ENCODE measurements at places on chromosomes 1 and 21. TPM values are rescaled to one million over a fixed set of nuclear protein-coding genes. Genes with fewer than 3 reads are reported as not detected.
A peak's percentile ranks its signal among the peaks of the same experiment; 100 is the strongest.

GRCh38 chr21:45894450-45894825, 87.1 kb upstream of the COL6A1 start:
- no peak for DNase-seq

GRCh38 chr1:216627252-216627651, 96.0 kb downstream of the ESRRG start:
- DNase-seq: no peak

DNA sequence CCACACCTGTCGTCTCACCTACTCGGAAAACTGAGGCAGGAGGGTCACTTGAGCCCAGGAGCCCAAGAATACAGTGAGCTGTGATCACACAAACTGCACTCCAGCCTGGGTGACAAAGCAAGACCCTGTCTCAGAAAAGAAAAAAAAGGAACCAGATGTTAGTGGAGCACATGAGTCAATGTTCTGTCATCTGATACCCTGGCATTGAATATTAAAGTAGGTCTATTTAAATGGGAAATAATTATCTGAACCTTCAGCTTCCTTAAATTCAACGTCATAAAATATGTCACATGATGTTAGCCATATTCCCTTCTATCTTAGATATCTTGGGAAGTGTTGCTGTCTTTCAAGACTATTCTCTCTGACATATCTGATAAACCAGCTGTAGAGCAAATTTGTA, 47.3 kb downstream of the NCAM2 start:
- no peak for DNase-seq

DNA sequence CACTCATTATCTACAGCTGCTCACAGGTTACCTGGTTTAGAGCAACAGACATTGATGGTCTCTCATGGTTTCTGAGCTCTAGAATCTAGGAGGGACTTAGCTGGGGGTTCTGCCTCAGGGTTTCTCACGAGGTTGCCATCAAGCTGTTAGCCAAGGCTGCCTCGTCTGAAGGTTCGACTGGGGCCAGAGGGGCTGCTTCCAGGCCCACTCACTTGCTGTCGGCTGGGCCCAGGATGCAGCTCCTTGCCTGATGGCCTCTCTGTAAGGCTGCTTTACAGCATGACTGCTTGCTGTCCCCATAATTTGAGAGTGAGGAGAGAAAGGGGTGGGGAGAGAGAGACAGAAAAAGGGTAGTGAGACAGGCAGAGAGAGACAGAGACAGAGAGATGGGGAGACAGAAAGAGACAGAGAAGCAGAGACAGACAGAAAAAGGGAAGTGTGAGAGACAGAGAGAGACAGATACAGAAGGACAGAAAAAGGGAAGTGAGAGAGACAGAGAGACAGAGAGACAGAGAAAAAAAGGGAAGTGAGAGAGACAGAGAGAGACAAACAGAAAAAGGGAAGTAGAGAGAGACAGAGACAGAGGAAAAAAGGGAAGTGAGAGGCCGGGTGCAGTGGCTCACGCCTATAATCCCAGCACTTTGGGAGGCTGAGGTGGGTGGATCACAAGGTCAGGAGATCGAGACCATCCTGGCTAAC, 106.8 kb upstream of the C1orf174 start:
- DNase-seq: no peak

DNA sequence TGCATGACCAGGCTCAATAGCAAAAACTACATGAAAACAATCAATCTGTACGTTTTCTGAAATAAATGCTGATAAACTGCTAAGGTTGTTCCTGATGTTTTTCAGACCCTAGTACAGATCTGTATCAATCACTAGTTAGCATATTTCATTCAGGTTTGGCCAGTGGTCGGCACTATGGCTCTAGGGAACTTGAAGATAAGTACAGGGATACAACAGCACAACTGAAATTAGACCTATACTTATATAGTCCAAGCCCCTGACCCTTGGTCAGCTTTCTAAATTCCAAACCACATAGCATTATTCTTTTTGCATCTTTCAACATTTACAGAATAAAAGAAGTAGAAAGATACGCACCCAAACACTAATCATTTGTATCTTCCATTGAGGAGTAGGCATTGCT, 142.7 kb downstream of the PLPPR4 start:
- DNase-seq: no peak

DNA sequence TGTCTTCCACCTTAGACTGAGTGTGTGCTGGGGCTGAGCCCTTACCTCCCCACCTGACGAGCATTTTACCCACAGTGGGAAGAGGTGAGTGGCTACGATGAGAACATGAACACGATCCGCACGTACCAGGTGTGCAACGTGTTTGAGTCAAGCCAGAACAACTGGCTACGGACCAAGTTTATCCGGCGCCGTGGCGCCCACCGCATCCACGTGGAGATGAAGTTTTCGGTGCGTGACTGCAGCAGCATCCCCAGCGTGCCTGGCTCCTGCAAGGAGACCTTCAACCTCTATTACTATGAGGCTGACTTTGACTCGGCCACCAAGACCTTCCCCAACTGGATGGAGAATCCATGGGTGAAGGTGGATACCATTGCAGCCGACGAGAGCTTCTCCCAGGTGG, 73.7 kb downstream of the EPHB2 start:
- no peak for DNase-seq

- no peak for DNase-seq
These were observed 124.2 kb upstream of the B3GALT2 start for GRCh38 chr1:193310564-193310963.

- no peak for DNase-seq
These were observed 6.0 kb upstream of the LINGO4 start for GRCh38 chr1:151811181-151811580.

DNA sequence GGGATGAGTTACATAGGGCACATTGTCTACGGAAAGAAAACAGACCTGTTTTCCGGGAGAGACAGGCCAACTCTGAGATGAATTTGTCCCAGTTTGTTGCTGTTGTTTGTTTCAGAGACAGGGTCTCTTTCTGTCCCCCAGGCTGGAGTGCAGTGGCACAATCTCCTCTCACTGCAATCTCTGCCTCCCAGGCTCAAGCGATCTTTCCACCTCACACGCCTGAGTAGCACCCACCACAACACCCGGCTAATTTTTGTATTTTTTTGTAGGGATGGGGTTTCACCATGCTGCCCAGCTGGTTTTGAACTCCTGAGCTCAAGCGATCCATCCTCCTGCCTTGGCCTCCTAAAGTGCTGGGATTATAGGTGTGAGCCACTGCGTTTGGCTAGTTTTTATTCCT, 125.5 kb upstream of the ERRFI1 start:
- no peak for DNase-seq

KCNT2 gene
- 15.6 TPM for total RNA-seq

GRCh38 chr1:23895082-23895481, 18.1 kb downstream of the CNR2 start:
- no peak for DNase-seq

DNA sequence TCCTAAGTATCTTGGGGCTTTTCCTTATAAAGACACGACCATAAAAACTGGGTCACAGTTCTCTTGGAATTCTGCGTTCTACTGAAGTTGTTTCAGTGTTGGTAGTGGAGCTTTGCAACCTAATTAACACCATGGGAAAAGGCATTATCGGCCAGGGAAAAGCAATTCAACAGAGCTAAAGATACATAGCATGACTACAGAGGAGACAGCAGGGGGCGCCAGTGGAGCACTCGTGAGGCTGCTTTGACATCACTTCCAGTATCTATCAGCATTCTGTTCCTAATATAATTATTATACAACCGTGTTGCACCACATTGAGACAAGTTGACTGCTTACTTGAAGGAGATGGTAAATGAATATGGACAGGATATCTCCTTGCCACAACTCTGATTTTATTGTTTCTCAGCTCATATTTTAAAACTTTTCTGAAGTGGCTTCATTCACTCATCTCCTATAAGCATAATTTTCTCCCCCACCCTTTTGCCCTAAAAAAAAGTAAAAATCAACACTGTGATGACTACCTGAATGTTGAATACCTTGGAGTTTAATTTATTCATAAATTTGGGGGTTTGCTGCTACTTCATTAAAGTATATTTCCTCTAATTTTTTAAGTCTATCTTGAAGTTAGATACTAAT, 39.4 kb downstream of the ZP4 start:
- DNase-seq: no peak

DNA sequence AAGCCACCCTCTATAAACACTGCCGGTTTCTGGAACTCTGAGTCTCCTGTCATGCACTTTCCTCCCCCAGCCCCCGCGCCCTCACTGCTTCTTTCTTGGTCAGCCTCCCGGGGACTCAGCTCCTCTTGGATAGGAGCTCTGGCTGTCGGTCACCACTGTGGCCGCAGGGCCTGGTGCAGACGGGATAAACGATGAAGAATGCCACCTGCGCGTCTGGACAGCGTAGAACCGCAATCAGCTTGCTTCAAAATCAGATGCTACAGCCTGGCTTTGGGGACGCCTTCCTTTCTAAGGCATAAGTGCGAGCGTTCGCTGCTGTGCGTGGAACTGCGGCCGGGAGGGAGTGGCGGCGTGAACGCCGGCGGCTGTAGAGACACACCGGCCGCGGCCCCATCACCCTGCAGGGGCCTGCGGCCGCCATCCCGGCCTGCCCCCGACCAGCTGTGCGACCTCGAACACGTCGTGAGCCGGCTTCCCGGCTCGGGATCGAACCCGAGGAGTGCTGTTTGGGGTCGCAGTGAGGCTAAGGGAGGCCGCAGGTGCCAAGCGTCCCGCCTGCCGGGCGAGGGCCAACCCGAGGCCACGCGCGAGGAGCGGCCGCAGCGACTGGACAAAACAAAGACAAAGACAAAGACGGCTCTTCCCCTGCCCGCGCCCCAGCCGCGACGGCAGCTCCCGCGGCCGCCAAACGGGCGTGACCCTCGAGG, 688 bp downstream of the PTTG1IP start:
- peak; percentile 23 for DNase-seq

TLR5 gene
- 5.4 TPM for total RNA-seq

All from thoracic aorta (tissue), 2 donors.